Activated CD4-positive, alpha-beta T cell treated with anti-CD3 and anti-CD28 coated beads for 1 hour (primary cell): ENCODE measurements at places on chromosomes 3 and 15.

- DNase-seq, result no peak
Measured at GRCh38 chr3:100496711-100497261, 4.4 kb downstream of the TMEM45A start.

GRCh38 chr3:159783780-159784742, 204.6 kb upstream of the IL12A start:
- no peak for DNase-seq

GRCh38 chr15:80660119-80660518, 35.0 kb upstream of the ABHD17C start:
- no peak for DNase-seq

DNA sequence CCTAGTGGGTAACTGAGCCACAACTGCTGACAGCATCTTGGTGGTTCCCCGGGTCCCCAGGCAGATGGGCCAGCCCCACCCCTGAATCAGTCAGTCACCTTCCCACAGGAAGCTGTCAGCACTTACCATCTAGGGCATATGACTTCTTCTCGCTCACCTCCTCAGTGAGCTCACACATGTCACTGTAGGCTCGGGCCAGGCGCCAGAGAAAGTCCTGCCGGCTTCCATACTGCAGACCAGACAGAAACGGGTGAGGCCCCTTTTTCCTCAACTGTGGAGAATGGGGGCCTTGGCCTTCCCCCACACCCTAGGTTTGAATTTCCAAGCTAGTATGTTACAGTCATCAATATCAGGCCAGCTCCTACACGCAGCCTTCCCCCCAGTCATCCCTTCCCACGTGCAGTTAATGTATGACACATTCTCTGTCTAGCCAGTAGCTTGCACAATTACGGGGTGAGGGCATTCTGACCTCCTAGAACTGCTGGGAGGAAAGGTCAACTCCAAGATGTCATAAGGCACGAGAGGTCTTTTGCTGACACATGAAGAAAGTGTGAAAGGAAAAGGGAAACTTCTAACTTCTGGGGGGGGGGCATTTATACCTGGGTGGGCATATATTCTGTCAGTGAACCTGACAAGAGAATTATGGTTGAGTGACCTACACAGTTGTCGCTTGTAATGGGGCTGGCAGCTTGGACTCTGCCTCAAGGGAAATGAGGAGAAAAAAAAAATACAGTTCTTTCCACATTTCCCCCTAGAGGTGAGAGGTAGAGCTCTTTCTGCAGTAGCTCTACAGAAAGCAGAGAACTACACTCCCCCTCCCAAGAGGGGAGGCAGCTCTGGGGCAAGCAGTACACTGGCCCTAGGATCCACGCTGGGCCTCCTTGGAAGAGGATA, 10.9 kb downstream of the RMDN3 start:
- peak; percentile 32 for DNase-seq

DNA sequence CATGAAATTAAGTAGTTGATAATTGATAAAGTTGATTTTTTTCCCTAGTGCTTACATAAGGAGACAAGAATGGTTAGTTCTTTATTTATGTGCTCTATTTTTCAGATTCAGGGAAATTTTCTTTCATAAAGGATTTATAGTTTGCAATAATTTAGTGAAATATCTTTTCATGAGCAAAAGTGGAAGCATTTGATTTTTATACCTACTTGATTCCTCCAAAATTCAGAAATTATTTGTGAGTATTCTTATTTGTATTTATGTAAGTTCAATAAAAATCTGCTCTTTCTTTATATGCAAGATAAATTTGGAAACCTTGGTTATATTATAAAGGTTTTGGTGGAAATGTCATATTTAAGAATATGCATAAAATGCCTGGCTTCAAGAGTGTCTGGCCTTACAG, 14.7 kb upstream of the SLCO2A1 start:
- no peak for DNase-seq

DNA sequence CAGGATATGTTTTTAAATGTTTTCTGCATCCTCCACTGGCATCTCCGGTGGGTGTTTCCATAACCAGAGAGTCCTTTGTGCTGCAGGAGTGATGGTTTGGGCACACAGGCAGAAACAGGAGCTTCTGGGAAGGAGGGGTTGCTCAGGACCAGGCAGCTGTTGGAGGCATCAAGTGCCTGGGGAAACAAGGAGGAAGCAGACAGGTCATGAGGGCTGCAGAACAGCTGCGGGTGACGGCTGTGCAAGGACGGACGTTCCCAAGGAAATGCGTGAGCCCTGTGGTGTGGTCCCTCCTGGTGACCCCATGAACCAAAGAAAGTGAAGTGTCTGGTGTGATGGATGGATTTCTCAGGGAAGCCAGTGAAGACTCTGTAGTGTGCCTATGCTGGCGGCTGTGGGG, 61.2 kb upstream of the TNFAIP8L3 start:
- no peak for DNase-seq

DNA sequence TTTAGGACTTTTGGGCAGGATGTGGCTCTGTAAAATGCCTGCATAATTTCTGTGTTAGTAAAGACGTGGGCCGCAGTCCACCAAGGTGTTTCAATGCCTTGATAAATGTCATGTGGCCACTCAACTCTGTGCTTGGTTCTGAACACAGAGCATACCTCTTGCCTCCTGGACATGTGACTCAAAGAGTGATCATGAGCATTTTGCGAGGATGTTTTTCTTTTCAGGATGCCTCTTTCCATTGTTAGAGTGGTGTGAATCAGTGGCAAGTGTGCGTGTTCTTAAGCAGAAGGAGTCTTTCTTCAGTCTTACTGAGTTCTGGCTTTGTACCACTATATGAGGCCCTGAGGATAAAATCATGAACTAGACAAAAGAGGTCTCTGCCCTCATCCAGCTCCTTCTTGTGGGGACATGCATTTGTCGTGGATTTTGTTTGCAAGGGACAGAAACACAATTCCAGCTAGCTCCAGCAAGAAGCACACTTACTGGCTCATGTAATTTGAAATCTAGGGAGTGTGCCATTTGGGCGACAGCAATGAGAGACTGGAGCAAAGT, 363.4 kb downstream of the LRTM1 start:
- no peak for DNase-seq

GRCh38 chr15:101810876-101811275, 1.1 kb upstream of the OR4F15 start:
- DNase-seq, result no peak

DNA sequence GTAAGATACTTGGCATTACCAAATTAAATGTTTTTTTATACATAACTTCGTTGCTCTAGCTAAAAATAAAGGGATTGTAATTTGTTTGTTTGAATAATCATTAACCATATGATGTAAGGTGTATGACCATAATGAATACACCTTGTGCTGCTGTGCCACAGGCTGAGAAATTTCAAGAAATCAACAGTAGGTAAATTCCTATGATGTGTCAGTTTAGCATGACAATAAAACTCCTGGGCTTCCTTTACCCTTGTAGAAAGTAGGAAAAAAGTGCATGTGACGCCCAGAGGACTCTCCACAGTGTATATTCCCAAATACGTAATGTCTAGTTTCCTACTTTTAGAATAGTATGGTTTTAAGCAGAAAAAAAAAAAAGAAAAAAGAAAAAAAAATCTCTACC, 208.1 kb downstream of the SATB1 start:
- no peak for DNase-seq

DNA sequence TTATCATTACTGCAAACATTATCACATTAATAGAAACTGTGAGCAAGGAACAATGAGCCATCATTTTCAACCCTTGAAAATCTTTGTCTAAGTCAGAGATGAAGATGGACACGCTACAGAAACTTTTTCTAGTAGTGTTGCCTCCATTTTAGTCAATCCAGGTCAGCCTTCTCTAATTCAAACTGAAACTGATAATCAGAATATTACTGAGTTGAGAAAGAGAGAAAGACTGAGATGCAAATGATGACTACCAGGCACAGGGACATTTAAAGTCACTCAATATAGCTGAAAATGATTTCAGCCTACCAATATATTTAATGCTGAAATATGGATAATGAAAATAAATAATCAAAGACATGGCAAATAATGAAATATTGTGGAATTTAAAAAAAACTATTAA, 261.4 kb downstream of the GBE1 start:
- no peak for DNase-seq

- no peak for DNase-seq
Measured at GRCh38 chr3:126448893-126449180, 26.9 kb downstream of the ZXDC start.

DNA sequence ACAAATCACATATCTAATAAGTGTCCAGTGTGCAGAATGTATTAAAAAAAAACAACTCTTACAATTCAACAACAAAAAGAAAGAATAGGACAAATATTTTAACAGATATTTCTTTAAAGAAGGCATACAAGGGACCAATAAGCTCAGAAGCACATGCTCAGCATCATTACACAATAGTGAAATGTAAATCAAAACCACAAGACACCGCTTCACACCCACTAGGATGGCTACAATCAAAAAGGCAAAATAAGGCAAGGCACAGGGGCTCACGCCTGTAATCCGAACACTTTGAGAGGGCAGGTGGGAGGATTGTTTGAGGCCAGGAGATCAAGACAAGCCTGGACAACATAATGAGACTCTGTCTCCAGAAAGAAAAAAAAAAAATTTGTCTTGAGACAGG, 255.6 kb downstream of the MAGI1 start:
- DNase-seq, result no peak

DNA sequence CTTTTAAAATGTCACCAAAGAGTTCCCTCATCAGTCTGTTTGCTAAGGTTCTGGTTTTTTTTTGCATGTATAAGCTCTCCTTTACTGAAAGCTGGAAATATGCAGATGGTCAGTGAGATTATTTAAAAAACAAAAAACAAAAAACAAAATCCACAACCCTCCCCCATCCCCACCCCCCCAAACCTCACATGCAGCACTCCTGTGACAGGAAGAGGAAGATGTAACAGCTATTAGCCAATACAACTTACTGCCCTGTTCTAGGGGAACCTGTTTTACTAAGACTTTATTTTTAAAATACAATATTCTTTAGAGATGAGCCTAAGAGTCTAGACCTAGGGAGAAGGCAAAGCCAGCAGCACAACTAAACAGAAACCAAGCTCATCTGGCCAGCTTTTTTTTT, 39.5 kb downstream of the ANP32A start:
- DNase-seq, result no peak

GRCh38 chr15:94234300-94234699, 2.9 kb downstream of the MCTP2 start:
- DNase-seq, result no peak

- no peak for DNase-seq
Measured at GRCh38 chr3:158882445-158882844, 80.6 kb downstream of the MFSD1 start.

GRCh38 chr3:43872301-43872700, 181.6 kb downstream of the ABHD5 start:
- no peak for DNase-seq

GRCh38 chr3:104606812-104607211, 759.9 kb upstream of the ALCAM start:
- DNase-seq, result no peak

DNA sequence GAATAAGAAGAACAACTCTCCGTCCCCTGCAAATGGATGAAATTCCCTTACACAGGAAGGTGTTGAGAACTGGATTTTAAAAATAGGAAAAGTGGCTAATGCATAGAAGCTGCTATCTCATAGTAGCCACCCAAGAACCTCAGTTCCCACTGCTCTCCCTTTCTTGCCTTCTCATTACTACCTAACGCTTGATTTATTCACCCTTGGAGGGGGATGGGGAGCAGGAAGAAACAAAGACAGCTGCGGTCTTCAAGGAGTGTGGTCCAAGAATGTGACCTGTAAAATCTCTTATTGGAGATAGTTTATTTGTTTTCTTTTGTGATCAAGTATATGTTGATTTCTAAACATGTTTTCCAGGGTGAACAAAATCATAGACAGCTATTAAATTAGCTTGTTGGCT, 274.1 kb upstream of the CTNNB1 start:
- DNase-seq, result no peak

DNA sequence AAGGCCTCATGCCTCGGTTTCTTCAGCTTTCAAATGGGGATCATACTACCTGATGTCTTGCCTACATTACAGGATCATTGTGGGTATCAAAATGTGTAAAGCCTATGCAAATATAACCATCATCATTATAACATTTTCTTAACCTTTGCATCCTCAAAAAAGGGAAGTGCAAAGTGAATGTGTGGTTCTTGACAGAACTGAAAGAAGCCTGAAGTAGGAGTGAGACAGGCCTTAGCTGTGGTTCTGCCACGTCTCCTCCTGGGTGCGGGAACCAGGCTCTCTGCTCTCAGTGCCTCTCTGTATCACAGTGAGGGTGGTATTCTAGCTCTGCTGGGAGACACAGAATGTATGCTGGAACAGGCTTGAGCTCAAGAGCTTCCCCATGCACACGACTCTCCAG, 316.9 kb upstream of the ICE2 start:
- DNase-seq, result no peak

- DNase-seq, result no peak
Measured at GRCh38 chr3:4907643-4908432, 71.4 kb upstream of the BHLHE40 start.

- DNase-seq, result no peak
Measured at GRCh38 chr15:91420689-91421088, 320.6 kb downstream of the SV2B start.

DNA sequence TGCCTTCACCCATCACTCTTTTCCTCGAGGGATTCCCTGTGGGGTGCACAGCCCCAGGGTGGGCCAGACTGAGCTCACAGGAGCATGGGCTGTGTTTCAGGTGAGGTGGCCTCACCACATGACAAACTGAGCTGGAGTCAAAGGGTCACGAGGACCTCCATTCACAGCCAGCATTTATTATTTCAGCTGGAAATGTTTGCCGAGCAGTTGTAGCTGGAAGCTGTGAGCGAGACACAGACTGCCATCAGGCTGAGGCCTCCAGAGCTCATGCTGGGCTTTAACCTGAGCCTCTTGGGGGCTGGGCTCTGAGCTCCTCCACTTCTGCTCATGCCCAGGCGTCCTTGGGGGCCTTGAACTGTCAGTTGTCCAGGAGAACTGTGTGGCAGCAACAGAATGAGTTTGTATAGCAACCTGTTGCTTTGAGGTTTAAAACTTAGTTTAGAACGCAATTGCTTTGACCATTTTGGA, 57.5 kb downstream of the FLNB start:
- DNase-seq, result no peak

DNA sequence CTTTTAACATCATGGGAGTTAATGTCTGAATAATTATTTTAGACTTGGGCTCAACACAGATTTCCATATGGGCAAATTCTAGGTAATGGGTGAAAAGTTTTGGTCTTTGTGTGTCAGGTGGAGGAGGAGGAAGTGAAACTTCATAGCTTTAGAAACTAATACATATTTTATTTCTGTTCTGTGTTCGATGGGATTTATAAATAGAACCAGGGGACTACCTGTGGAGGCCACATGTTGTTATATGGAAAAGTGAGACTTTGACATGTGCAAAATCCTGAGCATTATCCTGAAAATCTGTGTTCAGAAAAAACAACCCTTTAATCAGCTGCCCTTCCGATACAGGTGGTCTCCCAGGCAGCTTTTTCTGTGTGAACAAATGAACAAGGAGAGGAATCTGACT, 209.5 kb downstream of the SOX2 start:
- no peak for DNase-seq

DNA sequence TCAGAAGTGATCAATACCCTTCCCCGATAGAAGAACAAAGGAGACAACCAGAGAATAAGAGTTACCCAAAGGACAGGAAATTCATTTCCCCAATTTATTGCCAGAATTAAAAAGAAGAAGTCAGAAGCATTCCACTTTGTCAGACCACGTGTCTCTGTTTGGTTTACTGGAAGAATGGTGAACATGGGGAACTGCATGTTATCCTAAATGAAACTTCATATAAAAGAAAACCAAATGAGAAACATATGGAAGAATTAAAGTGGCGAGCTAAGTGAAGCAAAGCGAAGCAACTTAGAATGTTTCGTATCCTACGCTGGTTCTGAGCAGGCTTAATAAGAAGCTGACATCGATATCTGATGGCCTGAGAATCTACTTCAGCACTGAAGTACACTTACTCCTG, 190.7 kb downstream of the MAGI1 start:
- no peak for DNase-seq

- DNase-seq, result no peak
Measured at GRCh38 chr3:67640023-67640660, 14.3 kb downstream of the SUCLG2 start.
